ENCODE measurements at places on chromosomes 6 and 20.

GRCh38 chr6:148677594-148678476 is 69.0 kb upstream of the UST start:
- DNase-seq = no peak

- peak; percentile 76 for DNase-seq
Observed at GRCh38 chr20:62355516-62355877, 11.6 kb downstream of the LAMA5 start.

- DNase-seq = no peak
Observed at GRCh38 chr6:163191704-163192537, 222.6 kb upstream of the QKI start.

DNA sequence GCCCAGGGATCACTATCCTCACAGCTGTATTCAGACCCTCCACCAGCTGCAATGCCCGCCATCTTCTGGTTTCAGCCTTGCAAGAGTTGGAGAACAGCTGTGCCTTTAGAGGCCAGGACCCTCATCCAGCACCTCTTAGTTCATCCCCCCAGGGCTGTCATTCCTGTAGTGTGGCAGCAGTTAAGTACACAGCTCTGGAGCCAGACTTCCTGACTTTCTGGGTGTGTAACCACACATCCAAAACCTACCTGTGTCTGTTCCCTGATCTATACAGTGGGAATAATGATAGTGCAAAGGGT is 452 bp upstream of the TREM2 start:
- DNase-seq = no peak

- no peak for DNase-seq
Observed at GRCh38 chr20:10646886-10647420, 26.8 kb downstream of the JAG1 start.

DNA sequence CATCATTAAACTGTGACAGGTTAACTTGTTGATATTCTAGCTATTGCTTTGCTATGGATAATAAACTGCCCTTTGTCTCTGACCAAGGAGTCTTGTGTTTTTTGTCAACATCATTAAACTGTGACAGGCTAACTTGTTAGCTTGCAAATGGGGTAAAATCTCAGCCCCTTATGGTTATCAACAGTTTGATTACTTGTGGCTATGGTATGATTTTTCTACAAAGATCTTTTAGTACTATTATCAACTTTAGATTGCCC is 35.9 kb downstream of the SLC2A12 start:
- DNase-seq = no peak

DNA sequence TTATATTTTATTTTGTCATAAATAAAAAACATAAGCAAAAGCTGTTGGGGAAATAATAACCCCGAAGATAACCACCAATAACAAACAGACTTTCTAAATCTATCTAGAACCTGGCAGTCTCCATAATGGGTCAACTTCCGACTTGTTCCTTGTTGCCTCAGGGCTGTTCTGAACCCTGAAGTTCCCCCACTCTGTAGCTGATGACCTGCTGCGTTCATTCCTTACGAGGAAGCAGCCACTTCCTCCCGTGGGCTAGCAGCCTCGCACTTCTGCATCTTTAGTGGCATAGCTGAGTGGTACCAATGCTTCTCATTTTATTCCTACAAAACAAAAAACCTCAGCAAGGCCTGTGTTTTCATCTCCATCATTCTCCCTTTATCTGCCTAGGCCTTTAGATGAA is 103.0 kb downstream of the PLEKHG1 start:
- DNase-seq = no peak
